ENCODE measurements at places on chromosomes 4 and X.

GRCh38 chrX:45845142-45845541, 644.5 kb upstream of the DIPK2B start:
- no peak for DNase-seq

DNA sequence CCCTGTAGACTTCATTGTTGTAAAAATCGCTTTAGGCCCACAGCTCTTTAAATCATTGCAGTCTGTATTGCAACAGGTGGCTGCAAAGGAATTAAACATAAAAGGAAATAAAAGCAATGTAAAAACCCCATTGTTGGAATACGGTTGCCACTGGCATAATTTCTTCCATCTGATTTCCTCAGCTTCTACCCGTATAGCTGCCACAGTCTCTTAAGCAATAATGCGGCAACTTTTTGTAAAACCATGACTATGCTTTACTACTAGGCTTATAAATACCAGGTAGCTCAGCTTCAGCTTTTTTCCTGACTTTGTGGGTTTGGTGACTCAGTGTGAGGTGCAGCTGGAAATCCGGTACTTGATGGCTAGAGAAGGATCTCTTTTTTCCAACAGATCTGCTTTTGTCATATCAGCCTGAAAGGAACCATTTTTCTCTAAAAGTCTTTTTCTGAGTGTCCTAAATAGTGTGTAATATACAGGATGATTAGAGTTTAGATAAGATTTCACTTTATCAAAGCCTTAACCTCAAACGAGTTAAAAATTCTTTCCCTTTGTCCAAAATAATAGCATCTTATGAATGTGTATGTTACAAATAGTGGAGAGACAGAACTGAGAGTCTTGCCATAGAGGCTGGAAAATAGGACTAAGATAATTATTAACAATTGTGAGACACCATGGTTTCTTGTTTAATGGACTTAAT, 268.0 kb downstream of the ADGRL3 start:
- DNase-seq: no peak

GRCh38 chr4:76569706-76570105, 134.7 kb downstream of the SHROOM3 start:
- no peak for DNase-seq

- no peak for DNase-seq
These were observed 98.9 kb upstream of the NPFFR2 start for GRCh38 chr4:71932941-71933340.

DNA sequence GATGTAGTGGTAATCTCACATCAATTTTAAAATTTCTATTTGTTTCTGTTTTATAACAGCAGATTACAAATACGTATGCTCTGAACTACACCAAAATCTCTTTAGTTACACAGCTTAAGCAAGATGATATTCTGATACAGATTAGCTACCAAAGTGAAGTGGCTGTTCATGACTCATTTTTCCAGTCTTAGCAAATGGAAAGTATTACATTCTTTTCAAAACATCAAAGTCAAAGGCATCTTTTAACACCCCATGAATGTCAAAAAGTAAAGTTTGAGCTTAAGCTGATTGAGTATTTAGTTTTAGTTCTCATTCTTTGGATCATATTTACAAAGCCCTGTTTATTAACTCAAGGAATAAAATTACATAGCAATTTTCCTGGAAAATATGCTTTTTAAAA, 6.6 kb upstream of the HPGDS start:
- no peak for DNase-seq

DNA sequence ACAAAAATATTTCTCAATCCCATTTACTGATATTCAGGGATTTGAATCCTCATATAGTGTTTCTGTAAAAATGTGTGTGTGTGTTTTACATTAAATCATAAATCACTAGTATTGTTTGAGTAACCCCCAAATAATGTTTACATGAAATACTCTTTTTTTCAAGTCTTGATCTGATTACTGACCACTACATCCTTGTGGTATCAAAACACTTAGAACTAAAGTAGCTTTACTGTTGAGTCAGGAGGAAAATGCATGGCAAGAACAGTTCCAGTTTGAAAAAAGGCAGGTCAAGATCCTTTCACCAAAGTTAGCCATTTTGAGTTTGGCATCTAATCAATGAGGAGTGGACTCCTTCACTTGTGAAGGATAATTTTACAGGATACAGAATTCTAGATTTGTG, 3.6 kb upstream of the WDR19 start:
- DNase-seq: no peak

GRCh38 chrX:19372170-19372546, 28.4 kb downstream of the PDHA1 start:
- DNase-seq: peak; percentile 6
